C1 segment of cervical spinal cord (tissue), 14 donors: ENCODE measurements at places on chromosomes 7 and 10.
A peak's percentile ranks its signal among the peaks of the same experiment; 100 is the strongest.

DNA sequence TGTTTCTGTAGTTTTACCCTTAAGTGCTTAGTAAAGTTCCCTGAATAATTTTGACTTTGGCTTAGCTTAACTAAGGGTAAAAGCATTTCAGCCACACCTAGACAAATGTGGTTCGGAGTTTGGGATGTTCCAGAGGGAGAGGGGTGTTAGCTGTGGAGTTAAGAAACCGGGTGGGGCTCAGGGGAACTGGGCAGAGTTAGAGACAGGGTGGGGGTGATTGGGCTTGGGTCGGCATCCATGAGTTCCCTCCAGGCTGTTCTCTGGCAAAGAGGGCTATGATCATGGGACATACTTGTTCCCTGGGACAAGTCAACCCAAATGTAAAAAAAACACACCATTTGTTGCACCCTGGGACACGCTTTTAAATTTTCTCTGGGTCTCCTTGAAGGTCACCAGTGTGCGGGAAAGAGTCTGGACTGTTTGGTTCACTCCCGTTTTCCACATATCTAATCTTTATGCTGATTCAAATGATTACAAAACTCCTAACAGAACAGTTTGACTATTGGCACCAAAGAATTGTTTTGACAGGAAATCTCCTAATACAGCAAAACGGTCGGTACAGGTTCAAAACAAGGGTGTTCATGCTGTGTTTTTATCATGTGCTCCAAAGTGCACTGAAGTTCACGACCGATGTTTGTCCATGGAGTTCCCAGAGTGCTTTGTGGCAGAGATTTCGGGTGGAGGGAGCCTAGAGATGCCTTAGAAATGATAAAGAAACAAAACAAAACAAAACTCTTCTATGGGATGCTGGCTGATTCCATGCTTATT lies 56.5 kb downstream of the PLXDC2 start:
- no peak for DNase-seq

- DNase-seq = no peak
Measured at GRCh38 chr10:79372871-79373270, 25.6 kb downstream of the PPIF start.

DNA sequence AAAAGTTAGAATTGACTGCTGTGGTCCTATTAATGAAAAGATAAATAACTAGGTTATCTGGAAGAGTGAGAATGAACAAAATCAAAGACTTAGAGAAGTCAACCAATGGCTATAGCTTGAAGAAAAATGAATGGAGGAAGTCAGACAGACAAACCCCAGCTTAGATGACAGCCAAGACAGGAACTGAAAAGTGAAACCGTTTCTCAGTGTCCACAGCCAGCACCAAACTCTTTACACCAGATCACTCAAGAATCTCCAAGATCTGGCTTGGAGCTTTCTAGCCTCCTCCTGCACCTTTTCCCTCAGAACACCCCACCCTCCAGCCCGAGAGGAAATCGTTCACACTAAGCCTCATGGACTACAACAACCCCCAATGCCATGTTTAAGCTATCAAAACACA lies 167.0 kb downstream of the SFMBT2 start:
- DNase-seq = no peak

GRCh38 chr7:116500078-116500853 lies 728 bp downstream of the CAV2 start:
- DNase-seq = no peak

DNA sequence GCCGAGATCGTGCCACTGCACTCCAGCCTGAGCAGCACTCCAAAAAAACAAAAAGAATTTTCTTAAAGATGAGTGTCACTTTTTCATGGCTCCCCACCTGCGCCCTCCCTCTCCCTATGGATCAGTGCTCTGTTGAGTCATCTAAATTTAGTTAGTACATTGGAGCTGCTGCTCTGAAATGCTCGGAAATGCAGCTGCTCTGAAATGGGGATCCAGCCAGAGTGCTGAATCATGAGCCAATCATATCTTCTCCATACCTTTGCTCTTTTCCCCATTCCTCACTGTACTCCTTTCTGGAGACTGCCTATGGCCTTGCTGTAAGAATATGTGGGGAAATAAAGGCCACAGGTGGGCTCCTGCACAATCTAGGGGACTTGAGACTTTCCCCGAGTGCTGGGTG lies 188.8 kb downstream of the ZNF438 start:
- no peak for DNase-seq

- DNase-seq = no peak
Measured at GRCh38 chr10:114432566-114433093, 28.3 kb upstream of the AFAP1L2 start.

DNA sequence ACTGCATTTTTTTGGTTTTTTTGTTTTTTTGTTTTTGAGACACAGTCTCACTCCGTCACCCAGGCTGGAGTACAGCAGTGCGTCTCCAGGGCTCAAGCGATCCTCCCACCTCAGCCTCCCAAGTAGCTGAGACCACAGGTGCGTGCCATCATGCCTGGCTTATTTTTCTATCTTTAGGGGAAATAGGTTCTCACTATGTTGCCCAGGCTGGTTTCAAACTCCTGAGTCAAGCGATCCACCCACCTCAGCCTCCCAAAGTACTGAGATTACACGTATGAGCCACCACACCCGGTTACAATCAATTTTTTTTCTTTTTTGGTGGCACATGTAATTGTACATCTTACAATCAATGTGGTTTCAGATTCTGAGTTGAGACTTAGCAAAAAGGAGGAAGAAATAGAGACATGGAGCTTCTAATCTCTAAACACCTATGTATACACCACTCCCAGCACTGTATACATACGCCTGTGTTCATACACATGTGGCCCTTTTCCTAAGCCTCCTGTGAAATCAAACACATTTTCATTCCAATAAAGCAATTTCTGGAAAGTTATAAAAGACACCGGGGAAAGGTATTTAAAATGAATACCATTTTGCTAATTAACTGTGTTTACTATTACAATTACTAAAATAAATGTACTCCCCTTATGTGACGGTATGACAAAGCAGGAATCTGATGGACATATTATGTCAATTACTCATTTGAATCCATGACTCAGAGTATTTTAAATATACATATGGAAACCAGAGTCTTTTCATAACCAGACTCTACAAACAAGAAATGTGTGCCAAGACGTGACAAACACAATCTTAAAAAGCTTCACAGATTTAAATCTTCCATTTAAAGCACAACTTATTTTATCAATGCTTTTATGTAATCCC lies 40.9 kb downstream of the SMURF1 start:
- no peak for DNase-seq

DNA sequence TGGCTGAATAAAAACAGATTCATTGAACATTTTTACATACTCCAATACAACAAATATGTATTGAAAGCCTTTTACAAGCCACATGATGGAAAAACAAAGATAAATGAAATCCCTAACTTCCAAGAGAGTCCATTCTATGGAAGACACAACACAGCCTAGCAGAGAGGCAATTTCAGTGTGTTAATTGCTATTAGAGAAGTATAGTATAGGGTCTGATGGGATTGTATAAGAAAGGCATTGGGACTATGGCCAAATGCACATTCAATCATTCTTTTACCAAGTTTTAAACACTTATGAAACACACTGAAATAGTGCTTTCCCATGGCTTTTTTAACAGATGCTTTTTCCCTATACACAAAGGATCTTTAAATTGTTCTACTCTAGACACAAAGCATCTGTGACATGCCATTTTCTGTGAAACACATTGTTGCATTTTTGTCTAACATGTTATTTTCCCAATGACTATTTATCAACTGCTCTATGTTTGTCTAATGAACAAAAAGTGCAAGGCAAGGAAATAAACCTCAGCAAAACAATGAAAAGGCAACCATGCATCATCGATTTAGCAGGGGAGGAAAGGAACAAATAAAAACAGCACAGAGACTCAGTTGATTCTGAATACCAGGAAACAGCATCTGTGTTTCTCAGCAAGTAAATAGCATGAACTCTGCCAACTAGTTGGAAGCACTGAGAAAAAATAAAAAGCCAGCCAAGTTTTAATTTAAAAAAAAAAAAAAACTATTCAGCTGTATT lies 42.4 kb upstream of the PHYHIPL start:
- no peak for DNase-seq

DNA sequence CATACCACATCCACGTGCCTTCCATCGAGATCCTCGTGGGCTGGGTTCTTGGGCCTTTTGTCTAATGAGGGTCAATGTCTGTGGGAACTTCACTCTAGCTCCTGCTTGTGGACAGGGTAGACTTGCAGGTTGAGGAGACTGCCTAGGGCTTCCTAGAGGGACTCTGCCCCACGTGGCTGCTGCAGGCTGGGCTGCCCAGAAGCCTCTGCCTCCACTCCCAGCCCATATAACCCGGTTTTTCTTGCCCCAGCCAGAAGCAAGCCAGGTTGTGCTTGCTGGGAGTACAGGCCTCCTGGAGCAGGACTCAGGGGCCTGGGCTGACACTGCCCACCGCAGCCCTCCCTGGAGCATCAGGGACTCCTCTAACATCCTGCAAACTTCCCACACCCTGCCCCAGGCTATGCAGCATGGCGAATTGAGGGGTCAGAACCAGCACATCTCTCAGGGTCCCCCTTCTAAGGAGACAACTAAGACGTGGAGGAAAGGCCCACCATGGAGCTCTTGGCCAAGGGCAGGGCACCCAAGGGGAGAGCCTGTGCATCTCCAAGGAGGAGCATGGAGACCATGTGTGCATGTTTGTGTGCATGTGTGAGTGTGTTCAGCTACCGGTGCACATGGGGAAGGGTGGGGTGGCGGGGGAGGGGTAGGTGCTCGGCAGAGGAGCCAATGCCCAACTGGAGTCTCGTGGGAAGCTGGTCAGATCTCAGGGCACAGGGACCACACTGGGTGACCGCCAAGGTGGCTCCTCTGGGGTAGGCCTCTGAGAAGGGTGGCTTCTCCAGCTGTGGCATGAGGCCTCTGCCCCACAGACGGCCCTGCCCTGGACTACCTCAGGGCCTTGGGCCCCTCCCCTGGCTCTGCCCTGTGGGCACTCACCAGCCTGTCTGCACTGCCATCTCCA lies 62.6 kb downstream of the RASGEF1A start:
- DNase-seq = no peak

- DNase-seq = peak; percentile 100
Measured at GRCh38 chr7:44847920-44848634, at the start of gene H2AZ2. H2AZ2 (minus strand) TSS chr7:44848087; CDS start chr7:44847971, 116 bp downstream.

DNA sequence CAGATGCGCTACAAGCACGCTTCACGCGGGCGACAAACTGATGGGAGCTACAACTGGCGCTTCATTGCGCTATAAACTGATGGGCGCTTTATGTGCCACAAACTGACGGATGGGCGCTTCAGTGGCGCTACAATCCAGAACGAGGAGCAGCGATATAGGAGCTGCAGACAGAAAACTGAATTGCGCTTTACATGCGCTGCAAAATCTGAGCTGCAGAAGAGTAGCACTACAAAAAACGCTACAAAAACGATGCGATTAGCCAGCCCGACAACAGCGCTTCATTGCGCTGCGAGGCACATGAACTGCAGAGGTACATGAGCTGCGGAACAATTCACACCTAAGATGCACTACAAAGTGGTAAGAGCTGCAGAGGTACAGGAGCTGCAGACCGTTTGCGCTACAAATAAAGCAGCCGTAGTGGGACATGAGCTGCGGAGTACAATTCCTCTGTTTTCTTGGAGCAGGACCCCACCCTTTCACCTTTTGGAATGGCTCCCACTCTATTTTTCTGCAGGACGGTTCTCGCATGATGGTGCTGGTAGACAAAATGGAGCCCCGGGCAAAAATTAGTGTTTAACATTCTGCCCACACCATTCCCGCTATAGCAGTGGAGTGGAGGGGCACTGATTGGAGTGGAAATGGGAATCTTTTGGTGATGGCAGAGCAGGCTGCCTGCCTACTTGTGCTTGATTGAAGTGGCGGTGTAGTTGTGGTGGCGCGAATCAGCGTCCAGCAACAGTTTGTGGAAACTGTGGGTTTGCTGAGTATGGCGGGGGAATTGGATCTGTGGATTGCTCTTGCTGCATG lies 1.2 kb upstream of the SGCE start:
- no peak for DNase-seq

- no peak for DNase-seq
Measured at GRCh38 chr10:63273577-63273976, 140.4 kb downstream of the NRBF2 start.

DNA sequence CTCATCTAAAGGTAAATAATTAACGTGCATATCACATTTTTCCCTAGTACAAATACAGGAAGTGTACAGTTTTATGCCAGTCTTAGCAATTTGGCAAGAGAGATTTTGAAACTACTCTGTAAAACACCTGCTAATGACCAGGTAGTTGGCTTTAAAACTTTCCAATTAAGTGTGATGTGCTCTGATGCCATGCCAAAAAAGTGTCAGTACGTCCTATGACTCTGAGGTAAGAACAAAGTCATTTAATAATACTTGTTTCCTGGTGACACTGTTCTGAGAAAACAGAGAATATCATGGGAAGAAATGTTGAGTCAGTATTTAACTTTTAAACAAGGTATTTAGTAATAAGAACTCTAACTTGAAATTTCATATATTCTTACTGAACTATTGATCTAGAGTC lies 9.6 kb downstream of the PDZD8 start:
- no peak for DNase-seq

- no peak for DNase-seq
Measured at GRCh38 chr7:70131817-70132216, 533.5 kb downstream of the AUTS2 start.

DNA sequence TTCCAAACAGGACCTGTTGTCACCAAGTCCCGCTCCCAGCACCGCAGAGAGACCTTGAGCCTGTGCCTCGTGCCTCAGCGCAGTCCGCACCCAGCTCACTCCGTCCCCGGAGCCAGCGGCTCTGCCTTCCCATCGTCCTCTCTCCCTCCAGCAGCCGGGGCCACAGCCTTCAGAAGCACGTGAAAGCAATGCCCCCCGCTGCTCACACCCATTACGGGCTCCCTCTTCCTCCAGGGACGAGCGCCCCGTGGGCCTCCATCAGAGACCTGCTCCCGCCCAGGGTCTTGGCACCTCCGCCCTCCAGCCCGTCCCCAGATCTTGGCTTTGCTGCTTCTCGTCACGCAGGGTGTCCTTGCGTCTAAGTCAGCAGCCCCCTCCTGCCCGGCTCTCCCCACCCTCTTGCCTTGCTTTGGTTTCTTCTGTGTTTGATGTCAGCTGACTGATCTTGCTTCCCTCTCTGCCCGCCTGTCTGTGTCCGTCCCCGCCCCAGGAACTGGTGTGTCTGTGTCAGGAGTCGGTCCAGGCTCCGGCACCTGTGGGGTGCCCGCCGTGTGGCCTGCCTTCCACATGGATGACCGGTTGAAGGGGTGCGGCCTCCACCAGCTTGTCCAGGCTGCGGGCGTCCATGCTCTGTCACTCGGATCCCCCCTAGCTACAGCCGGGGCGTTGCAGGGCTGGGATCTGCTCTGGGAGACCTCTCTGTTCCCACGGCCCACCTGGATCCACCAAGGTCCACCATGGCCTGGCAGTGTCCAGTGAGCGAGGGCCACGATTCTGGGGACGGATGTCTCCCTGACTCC lies 61.9 kb downstream of the FOXL3 start:
- no peak for DNase-seq

- no peak for DNase-seq
Measured at GRCh38 chr7:50603287-50603686, 38.1 kb upstream of the DDC start.

DNA sequence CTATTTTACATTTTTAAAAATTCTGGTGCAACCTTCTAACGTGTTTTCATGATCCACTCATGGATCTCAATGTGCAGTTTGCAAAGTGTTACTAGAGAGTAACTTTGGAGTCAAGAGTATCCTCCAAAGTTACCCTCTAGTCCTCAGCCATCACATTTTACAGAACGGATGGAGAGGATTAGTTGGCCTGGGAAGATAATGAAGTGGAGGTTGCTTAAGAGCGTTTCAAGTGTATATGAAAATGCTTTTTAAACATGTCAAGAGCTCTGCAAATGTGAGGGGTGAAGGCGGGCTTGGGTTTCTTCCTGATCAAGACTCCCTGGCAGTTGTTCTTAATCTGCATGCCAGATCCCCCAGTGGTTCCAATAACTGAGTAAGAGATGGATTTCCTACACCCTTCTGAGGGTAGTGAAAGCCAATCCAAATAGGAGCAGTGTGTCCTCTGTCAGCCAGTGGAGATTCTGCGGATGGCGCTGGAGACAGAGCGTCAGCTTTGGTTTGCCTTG lies 299.4 kb upstream of the NPVF start:
- no peak for DNase-seq
